Stimulated activated CD8-positive, alpha-beta memory T cell treated with anti-CD3 and anti-CD28 coated beads, Interleukin-15, amount 100 ng/mL, for 4 hours (primary cell): ENCODE measurements at places on chromosomes 6 and 20.

DNA sequence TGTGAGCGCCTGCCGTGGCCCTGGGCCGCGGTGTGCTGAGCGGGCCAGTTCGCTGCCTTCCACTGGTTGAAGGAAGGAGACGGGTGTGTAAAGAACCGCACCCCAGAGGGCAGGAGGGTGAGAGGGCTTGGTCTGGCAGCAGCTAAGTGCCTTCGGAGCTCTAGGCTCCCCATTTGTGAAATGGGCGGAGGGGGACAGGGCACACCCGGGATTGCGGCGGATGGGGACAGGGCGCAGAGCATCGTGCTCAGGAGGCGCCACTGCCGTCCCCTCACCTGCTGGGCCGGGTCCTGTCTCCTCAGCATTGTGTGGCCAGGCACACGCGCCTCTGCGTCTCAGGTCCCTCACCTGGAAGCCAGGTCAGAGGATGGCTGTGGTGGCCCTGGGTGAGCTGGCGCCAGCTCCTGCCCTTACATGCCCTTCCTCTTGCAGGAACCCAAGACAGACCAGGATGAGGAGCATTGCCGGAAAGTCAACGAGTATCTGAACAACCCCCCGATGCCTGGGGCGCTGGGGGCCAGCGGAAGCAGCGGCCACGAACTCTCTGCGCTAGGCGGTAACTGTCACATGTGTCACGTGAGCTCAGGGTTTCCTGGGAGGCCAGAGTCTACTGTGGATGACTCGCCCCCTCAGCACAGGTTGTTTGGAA, 3.1 kb downstream of the ADRM1 start:
- no peak for DNase-seq

GRCh38 chr6:142879076-142879475, 65.9 kb downstream of the HIVEP2 start:
- DNase-seq = no peak

- DNase-seq = no peak
Observed at GRCh38 chr20:59141818-59142581, 21.6 kb upstream of the ZNF831 start.

DNA sequence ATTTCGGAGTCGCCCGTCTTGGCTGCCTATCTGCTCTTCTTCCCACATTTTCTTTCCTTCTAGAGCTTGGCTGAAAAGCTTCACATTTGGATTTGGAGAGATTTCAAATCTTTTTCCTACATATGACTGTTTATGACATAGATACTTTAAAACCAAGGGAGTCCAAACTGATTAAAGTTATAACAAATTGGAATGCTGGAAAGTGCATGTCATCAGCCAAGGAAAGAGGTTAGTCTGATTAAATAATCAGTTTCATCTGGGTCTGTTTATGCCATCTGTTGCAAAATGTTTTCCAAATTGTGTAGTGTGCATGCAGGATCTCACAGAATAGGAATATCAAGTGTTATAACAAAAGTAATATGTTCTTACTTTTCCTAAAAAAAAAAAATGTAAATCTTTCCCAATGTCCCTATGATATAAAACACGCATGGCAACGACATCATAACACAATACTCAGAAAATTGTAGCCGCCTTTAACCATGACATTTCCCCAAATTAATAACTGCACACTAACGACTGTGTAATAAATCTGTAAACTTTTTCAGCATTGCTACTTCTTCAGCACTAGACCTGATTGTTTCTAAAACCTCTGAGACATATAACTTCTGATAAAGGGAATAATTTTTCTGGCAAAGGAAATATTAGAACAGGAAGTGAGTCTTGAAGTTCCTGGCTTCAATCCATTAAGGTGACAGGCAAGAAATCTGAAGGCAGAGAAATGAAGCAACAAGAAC, 230.2 kb upstream of the FOXQ1 start:
- no peak for DNase-seq

DNA sequence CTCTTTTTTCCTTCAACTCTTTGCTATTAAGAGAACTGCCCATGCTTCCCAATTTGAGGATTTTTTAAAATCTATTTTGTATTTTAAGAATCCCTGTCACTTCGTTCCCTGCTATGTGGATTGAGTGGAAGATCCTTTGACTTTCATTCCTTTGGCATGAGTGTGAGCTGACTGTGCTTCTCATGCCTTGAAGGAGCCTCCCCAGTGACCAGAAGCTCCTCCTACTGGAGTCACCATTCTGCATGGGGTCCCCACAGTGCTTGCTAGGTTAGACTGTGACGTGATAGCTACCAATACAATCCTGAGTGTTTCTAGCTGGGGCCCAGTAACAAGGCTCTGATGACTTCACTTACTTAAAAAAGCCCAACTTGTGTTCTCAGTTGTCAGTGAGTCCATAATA, 104.4 kb upstream of the LAMP5 start:
- DNase-seq = no peak

- DNase-seq = no peak
Observed at GRCh38 chr6:3722785-3723184, 28.7 kb downstream of the PXDC1 start.
